ENCODE measurements at places on chromosomes 6 and 20.

DNA sequence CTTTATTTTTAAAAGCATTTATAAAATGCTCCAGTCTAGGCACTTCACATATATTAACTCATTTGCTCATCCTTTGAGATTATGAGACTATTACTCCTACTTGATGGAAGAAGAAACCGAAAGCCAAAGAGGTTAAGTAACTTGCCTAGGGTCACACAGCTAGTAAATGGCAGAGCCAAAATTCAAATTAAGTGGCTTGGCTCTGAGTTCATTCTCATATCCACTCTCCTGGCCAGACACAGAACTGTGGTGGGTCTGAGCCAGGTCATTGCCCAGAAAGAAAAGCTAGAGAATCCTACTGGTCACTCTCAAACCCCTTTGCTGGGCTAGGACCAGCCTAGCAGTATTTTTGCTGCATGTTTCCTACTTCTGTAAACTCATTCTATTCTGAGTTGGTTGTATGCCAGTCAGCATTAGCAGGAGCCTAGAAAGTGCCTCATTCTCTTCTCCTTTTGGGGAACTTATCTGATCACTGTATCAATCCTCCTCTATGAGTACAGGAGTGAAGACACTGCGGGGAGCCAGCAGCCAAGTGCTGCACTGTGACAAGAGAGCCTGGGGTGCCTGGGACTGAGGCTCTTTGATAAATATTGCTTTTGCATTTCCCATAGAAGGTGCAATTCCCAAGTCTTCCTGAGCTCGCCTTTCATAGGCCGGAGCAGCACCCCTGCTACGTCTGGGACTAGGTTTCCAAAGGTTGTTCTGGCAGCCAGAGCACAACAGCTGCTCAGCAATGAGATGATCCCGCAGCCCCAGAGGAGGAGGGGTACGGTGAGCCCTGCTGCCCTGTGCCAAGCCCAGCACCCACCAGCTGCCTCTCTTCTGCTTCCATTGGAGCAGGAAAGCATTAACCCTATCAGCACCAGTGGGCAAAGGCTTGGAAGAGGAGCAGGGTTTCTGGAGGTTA is 728.3 kb downstream of the MAFB start:
- DNase-seq, result no peak

DNA sequence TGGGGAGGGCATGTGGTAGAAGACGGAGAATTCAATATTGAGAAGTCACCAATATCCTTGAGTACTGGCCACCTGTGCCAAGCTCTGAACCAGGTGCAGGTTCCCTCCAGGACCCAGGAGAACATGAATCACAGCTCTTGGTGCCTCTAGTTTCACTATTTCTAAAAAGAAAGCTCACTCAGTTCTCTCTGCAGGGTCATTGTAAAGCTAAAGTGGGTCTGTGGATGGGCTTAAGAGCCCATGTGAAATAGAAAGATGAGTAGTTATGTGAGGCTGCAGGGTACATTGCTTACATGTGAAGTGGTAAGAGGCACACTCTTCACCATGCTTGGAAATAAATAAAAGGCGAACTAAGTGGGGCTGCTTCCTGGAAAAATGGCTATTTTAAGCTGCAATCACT is 43.6 kb downstream of the ZNF831 start:
- no peak for DNase-seq

- no peak for DNase-seq
These were observed 110.4 kb downstream of the ADGRG6 start for GRCh38 chr6:142412241-142412640.

DNA sequence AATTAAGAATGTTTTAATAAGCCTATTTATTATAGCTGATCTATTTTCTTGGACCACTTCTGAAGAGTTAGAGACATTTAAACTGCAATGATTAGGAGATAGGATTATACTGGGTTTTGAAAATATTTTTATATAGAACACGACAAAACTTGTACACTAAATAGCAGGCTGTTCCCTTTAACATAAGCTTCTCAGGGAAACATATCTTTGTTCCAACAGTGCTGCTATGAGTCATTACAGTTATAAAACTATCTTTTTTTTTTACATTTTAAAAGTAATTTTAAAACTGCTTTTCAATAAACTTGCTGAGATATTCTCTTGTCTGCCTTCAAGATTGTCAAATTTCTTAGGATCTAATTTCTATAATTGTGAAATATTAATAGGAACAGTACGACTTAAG is 389.1 kb downstream of the ARHGAP18 start:
- DNase-seq, result no peak

GRCh38 chr6:145866456-145867396 is 52.1 kb upstream of the FBXO30 start:
- no peak for DNase-seq

DNA sequence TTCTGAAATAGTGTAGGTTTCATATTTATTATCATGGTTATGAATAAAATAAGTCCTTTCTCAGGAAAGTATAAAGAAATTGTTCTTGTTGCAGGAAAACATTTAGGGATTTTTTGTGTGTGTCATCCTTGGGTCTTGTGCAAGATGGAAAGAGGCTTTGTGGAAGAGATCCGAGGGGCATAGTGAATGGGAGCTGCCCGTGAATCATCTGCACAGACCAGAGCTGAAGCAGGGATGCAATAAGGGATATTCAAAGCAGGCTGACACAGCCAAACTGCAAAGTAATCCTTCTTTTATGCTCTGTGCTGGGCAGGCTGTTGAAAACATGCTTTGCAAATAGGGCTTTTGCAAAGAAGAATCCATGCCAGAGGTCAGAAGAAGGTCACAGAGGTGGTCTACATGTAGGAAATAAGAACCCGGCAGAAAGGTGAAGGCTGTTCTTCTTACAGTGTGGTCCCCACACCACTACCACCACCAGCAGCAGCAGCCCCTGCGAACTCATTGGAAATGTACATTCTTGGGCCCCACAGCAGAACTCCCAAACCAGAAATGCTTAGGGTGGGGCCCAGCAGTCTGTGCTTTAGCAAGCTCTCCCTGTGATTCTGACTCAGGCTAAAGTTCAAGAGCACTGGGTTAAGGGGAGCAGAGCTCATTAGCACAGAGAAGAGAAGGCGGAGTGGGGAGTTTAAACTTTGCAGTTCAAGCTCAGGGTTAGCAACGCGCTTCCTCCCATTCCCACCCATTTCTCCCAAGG is 237.6 kb downstream of the QKI start:
- DNase-seq, result no peak
